ENCODE measurements at places on chromosomes 1 and 21.

- DNase-seq: no peak
Observed at GRCh38 chr1:209766051-209766450, 10.2 kb downstream of the TRAF3IP3 start.

- DNase-seq: no peak
Observed at GRCh38 chr1:119687434-119688079, 24.2 kb upstream of the PHGDH start.

DNA sequence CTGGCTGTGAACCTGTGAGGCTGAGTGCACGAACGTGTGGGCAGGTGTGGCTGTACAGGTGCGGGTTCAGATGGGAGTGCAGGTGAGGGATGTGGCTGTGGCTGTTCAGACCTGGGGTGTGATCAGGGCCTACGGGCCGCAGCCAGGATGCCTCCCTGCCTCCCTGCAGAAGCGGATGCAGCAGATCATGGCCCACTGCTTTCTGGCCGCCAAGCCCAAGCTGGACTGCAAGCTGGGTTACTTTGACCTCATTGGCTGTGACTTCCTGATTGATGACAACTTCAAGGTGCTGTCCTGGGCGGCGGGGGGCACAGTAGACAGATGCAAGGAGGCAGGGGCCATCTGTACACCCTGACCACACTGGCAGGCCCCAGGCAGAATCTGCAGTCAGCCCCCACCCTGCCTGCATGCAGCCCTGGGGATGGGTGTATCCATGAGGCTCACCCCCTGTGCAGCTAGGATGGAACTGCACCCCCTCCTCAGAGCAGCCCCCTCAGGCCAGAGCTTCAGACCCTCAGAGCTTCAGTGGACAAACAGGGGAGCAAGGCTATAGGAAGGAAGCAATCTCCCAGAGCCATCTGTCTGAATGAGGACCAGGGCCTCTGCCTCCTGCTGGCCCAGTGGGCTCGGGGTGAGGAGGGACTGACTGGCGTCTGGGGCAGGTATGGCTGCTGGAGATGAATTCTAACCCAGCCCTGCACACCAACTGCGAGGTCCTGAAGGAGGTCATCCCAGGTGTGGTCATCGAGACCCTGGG is 9.8 kb downstream of the TNFRSF18 start:
- no peak for DNase-seq

DNA sequence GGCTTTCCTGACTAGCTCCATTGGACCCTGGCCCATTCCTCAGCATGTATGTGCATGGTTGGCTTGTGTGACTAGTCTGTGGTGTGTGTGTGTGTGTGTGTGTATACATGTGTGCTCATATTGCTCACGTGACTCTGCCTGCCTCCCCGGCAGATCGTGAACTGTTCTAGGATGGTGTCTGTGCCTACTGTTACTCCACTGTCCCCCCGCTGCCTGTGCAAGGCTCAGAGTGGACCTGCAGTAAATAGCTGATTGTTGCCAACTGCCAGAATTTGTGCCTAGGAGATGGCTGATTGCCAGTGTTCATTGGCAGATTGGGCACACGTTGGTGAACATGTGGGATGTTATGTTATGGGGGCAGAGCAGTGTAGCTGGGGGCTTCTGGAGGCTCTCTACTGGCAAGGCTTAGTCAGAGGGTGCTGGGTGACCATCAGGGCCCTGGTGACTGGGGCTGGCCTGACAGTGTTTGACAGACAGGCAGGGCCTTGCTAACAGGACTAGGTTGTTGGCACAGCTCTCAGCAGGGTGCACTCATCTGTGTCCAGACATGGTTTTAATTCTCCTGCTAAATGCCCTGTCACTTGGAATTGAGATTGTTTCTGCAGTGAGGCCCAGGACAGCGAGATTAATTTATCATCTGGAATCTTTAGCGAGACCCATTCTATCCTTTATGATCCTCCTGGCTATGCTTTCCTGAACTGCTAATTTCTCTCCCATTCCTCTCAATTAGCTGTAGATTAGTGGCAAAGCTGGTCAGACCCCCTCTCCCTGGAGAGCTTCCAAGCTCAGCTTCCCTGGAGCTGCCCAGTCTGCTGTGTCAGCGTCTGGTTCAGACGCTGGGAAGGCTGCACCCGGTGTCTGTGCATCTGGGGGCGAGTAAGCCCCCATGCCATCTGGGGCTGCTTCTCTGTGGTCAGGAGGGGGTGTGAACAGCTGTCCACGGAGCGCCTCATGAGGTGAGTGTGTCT is 20.8 kb downstream of the SLC6A17 start:
- no peak for DNase-seq

DNA sequence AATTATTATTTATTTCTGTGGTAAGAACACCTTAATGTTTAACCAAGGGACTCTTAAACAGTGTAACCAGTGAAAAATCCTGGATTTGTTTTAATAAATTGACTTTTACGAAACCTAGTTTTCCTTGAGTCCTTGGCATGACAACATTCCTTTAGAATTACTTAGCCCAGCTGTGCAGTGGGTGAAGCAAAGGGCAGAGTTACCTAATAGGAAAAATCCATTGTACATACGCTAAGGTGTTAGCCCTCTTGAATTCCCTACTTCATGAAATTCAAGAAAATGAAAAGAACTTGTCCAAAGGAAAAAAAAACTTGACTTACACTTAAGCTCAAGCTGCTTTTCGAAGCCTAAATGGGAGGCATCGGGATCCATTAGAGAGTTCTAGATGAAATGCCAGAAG is 852.0 kb upstream of the ADAMTS5 start:
- no peak for DNase-seq

DNA sequence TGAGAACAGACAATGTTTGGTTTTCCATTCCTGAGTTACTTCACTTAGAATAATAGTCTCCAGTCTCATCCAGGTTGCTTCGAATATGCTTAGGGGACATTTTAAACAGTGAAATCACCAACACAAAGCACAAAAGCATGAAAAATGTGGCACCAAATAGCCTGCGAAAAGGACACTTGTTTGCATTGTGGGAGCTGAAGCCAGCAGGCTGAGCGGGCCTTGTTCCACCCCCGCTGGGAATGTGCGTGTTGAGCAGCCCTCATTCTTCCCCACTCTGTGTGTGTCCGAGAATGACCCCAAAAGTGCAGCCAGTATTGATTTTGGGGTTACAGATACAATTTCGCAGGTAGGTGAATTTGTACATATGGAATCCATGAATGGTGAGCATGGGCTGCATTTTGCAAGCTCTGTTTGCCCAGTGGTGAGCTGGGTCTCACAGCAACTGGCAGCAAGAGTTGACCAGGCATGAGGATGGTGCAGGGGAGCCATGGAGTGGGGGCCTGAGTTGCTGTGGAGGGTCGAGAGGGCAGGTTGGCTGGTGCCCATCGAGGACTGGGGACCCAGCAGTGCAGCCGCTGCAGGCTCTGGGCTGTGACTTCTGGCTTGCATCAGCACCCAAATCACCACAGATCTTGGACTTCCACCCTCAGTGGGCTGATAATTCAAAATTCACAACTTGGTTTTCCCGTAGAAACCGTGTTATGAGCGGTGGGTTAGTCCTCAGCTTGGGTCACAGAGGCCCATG is 29.4 kb downstream of the NENF start:
- DNase-seq: no peak

DNA sequence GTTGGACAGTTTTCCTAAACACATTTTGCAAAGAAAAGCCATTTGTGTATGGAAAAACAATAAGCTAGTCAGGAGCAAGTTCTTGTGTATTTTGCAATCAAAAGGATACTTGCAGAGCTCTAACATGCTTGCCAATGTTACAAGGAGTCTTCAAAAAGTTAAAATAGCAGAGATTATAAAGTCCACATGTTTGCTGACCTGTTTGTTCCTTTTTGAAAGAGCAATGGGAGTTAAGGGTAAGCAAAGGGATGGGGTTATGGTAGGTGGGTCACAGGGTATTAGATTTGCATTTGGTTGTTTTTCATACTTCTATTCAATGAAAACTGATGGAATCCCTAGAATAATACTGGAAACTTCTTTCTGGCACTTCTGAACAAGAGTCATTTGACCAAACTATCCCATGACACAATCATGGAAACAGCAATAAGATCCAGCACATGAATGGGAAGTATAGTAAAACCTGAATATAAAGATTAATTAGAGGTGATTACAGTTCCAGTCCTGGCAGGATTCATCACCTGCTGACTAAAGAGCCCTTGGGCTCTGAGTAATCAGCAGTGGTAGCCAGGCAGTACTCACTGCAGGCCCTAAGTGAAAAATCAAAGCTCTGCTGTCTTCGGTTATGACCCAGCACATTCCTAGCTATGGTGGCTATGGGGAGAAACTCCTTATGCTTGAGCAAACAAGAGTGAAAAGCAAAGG is 27.1 kb upstream of the ZC3H11B start:
- DNase-seq: no peak

DNA sequence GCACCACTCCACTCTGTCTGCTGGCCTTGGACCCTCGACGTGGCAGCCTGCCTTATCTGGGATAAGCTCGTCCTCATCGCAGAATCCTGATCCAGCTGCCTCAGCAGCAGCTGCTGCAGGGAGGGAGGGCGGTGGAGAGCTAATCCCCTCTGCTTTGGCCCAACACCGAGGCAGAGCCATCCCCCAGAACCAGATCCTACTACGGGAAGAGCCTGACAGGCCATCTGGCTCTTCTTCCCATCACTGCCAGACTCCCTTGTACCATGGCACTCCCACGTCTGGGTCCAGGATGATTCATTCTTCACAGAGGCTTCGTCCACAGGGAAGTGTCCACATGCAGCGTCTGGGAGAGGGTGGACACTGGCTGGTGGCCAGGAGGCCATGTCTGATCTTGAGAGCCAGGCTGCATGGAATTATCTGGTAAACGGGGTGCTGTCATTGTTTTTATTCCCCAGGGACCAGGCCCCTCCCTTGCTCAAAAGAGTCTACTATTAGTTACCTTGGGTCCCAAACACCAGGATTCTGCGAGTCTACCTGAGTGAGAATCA is 14.6 kb upstream of the PKP1 start:
- no peak for DNase-seq

- no peak for DNase-seq
Observed at GRCh38 chr1:88910401-88910800, 19.0 kb upstream of the GTF2B start.

DNA sequence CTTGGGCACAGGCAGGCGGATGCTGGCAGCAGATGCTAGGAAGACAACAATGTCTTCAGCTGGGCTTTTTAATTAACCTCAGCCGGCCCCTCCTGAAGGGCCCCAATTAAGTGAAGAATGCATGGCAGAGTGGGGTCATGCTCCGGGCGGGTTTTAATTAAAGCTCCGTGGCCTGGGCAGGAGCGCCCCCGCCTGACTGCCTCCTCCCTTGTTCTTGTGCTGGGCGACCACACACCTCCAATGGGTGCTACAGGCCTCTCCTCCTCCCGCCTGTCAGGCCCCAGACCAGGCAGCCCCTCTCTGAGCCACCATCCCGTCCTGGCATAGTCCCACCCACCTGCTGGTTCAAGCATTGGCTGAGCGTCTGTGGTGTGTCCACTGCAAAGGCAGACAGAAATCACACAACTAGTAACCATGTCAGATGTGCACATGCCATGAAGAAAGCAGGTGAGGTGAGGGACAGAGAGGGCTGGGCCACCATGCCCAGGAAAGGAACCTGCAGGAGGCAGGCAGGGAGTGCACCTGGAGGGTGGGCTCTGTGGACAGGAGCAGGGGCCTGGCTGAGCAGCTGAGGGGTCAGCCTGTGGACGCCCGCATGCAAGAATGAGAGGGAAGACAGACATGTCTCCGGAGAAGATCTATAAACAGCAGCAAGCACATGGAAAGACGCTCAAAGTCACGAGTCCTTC is 8.5 kb upstream of the ARF1 start:
- no peak for DNase-seq

GRCh38 chr1:171663854-171664575 is 11.5 kb upstream of the MYOC start:
- no peak for DNase-seq

- no peak for DNase-seq
Observed at GRCh38 chr1:203492082-203492747, 1.7 kb upstream of the OPTC start.

DNA sequence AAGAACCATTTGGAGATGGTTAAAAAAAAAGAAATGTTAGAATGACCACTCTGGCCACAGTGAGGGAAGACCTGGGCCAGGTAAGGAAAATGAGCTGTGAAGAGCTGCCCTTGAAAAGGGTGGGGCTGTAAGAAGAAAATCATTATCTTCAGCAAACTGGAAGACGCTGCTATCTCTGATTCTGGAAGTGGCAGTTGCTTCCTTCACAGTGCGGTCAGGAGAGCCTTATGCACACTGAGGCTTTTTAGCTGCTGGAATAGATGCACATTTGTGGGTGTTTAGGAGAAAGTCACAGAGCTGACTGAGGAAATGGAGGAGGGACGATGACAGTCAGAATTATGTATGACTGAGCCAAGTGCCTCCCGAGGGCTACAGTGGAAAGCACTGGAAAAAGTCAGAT is 91.6 kb downstream of the TBX19 start:
- DNase-seq: no peak

- DNase-seq: no peak
Observed at GRCh38 chr1:19478322-19478721, 7.0 kb downstream of the CAPZB start.

DNA sequence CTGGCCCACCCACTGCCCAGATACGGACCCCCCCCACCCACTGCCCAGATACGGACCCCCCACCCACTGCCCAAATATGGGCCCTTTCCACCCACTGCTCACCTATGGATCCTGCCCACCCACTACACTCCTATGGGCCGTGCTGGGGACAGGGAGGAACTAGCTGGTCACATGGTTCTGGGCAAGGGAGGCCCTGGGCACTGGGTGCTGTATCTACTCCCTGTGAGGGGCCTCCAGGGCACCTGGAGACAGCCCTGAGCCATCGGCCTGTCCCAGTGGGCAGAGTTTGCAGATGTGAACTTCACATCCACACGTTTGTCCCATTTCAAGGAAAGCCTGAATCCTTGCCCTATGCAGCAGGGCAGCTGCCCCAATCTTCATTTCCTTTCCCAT is 71.4 kb upstream of the COL6A1 start:
- DNase-seq: no peak

- DNase-seq: no peak
Observed at GRCh38 chr1:29757866-29758780, 521.8 kb downstream of the PTPRU start.
